ENCODE measurements at places on chromosomes 2 and 18. TPM values are rescaled to one million over a fixed set of nuclear protein-coding genes. Genes with fewer than 3 reads are reported as not detected.
A peak's percentile ranks its signal among the peaks of the same experiment; 100 is the strongest.

The GALNT3 gene
- 0.39 TPM for total RNA-seq

The KRCC1 gene
- 26.6 TPM for total RNA-seq

The ITGA4 gene
- total RNA-seq = 0.28 TPM

The VWC2L gene
- total RNA-seq = 0.11 TPM

The SIX2 gene
- 0.89 TPM for total RNA-seq

The CPS1 gene
- 139 TPM for total RNA-seq

The ALPP gene
- not detected for total RNA-seq

The CD8A gene
- 0.07 TPM for total RNA-seq

The MGAT4A gene
- total RNA-seq = 3.6 TPM

- peaks cover 29% of the 10 kb centered on the region for H3K4me1 ChIP-seq
- H3K4me3 ChIP-seq = no peak overlapping the region
- H3K27me3 ChIP-seq = no peaks in the 10 kb centered on the region
- no peak for DNase-seq
- peak overlapping the region; percentile 49 for H3K27ac ChIP-seq
These were observed 464.9 kb downstream of the CDH2 start for GRCh38 chr18:27712066-27712465.

DNA sequence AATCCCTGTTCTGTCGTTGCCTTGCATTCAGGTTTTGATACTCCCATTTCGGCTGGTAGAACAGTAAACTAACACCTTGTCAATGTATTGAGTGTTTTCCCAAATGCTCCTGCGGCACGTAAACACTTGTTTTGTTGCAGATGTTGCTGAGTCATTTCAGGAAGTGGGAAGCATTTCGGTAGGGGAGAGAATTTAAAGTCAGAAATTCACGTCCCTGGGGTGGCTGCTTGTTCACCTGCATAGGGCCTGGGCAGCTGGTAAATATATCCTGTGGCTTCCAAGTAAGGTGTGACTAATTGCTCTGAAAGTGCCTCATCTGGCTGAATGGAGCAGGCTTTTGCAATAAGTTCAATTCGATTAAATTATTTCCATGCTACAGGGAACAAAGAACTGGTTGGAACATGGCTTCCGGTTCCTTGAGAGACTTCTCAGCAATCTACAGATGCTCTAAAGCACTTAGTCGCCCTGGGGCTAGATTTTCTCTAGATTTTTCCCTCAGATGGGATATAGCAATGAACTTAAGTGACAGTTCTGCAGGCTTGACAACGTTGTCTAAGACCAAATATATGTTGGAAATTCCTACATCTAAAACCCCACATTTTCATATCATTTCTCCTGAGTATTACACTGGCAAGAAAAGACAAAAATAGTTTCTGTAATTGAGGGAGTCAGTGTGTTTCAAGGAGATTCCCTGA lies 5.2 kb downstream of the GALR1 start:
- no peak overlapping the region for H3K4me3 ChIP-seq
- no peaks in the 10 kb centered on the region for H3K4me1 ChIP-seq
- no peak for DNase-seq

DNA sequence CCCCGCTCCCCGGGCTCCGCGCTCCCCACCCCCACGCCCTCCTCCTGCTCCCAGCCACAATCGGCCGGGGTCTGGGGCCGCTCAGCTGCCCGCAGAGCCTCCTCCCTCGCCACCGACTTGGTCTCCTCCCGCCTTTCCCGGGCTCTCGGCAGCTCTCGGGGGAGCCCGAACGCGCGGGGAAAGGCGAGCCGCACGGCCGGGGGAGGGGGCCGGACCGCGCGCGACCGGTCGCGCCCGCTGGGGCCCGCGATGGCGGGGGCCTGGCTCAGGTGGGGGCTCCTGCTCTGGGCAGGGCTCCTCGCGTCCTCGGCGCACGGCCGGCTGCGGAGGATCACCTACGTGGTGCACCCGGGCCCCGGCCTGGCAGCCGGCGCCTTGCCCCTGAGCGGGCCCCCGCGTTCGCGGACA lies 327 bp downstream of the LTBP1 start:
- H3K36me3 ChIP-seq = peaks cover 7% of the 10 kb centered on the region
- H3K4me3 ChIP-seq = peak overlapping the region; percentile 88
- H3K4me1 ChIP-seq = peaks cover 31% of the 10 kb centered on the region
- no peaks in the 10 kb centered on the region for H3K27me3 ChIP-seq
- peak overlapping the region; percentile 96 for H3K27ac ChIP-seq

DNA sequence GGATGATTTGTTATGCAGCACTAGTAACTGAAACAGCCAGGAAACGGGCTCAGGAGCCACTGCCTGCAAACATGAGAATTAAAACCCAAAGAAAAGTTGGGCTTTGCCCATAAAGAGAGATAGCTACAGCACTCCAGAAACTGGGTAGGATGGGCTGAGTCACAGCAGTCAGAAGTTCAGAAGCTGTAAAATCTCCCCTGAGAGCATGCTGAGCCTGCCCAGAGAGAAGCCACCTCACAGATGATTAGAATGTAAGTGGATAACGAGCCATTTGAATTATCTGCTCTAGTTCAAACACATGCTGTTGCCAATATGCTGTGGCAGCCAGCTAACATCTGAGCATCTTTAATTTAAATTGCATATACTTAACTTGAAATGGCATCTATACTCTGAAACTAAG lies 388.1 kb upstream of the ACVR2A start:
- DNase-seq = no peak
- no peaks in the 10 kb centered on the region for H3K36me3 ChIP-seq
- H3K27me3 ChIP-seq = peaks cover 91% of the 10 kb centered on the region
- H3K4me3 ChIP-seq = no peak overlapping the region
- no peaks in the 10 kb centered on the region for H3K4me1 ChIP-seq

- H3K27ac ChIP-seq = no peak overlapping the region
- no peaks in the 10 kb centered on the region for H3K4me1 ChIP-seq
- no peak overlapping the region for H3K4me3 ChIP-seq
- no peak for DNase-seq
- no peaks in the 10 kb centered on the region for H3K36me3 ChIP-seq
- H3K27me3 ChIP-seq = no peaks in the 10 kb centered on the region
These were observed 197.6 kb downstream of the NDUFA10 start for GRCh38 chr2:239827523-239827890.

DNA sequence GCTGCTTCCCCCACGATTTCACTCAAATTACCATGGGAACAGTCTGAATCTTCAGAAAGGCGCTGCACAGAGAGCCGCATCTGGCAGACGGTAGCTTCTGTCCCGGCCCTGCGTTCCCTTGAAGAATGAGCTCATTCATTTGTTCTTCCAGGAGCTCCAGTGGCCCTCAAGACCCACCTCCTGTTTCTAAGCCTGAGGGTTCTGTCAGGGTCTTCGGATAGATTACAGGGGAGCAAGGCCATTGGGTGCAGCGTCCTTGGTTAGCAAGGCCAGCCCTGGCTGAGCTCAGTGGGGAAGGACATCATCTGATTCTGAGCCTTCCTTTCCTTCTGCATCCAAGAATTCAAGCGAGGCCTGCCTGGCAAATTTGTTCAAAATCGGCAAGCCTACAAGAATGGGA lies 111.9 kb downstream of the PDCL3 start:
- peaks cover 8% of the 10 kb centered on the region for H3K4me1 ChIP-seq
- no peaks in the 10 kb centered on the region for H3K36me3 ChIP-seq
- no peak overlapping the region for H3K27ac ChIP-seq
- H3K4me3 ChIP-seq = no peak overlapping the region
- no peaks in the 10 kb centered on the region for H3K27me3 ChIP-seq

- no peaks in the 10 kb centered on the region for H3K4me1 ChIP-seq
- peak overlapping the region; percentile 3 for H3K27ac ChIP-seq
- no peak overlapping the region for H3K4me3 ChIP-seq
- H3K36me3 ChIP-seq = no peaks in the 10 kb centered on the region
- no peaks in the 10 kb centered on the region for H3K27me3 ChIP-seq
These were observed 104.6 kb upstream of the COL3A1 start for GRCh38 chr2:188869550-188869949.

- no peaks in the 10 kb centered on the region for H3K36me3 ChIP-seq
- H3K27me3 ChIP-seq = peaks cover 2% of the 10 kb centered on the region
- no peaks in the 10 kb centered on the region for H3K4me1 ChIP-seq
- DNase-seq = no peak
These were observed 659.2 kb upstream of the RAB6C start for GRCh38 chr2:129320288-129320687.

- no peaks in the 10 kb centered on the region for H3K36me3 ChIP-seq
- H3K4me3 ChIP-seq = no peak overlapping the region
- H3K27ac ChIP-seq = no peak overlapping the region
- DNase-seq = peak; percentile 57
- no peaks in the 10 kb centered on the region for H3K27me3 ChIP-seq
These were observed 308.3 kb upstream of the SLC8A1 start for GRCh38 chr2:40760071-40760666.

DNA sequence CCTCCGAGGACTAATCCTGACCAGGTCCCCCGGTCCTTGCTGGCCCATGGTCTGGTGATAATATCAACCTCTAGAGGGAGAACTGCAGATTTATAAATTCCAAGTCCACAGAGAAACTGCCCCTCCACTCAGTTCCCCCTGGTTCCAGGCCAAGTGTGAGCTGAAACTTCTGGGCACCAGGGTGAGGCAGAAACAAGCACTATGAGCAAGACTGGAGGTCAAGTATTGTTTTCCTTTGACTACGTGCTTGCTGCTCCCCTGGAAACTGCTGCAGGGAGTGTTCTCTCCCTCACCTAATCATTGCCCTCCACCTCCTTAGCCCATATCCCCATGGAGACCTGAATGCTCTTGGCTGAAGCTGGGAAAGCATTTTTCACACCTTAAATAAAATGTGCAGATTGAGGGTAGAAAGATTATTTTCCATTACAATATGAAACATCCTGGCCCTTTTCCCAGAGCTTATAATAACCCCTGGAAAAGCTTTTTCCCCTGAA lies 135.2 kb downstream of the RDH14 start:
- H3K4me1 ChIP-seq = peaks cover 16% of the 10 kb centered on the region
- DNase-seq = no peak
- no peaks in the 10 kb centered on the region for H3K36me3 ChIP-seq
- H3K4me3 ChIP-seq = no peak overlapping the region
- H3K27ac ChIP-seq = no peak overlapping the region

DNA sequence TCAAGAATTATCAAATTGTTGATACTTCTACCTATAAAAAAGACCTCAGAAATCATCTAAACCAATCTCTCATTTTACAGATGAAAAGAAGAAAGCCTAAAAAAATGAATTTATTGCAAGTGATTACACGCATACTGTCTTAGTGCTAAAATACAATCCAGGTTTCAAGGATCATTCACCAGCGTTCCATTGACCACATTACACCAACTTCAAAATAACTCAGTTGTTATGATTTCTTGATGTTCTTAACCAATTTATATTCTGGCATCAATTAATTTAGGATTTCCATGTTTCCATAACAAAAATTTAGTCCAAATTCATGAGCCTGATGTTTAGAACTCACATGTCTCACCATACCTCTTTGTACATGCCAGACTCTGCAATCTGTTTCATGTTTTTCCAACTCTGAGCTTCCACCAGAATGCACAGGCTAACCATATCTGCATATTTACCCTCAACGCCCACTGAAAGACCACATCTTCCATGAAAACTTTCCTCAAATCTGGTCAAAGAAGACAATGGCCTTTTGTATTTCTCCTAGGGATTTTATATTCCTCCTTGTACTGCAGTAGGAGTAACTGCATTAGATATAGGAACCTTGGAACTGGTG lies 2.1 kb upstream of the INSIG2 start:
- no peaks in the 10 kb centered on the region for H3K36me3 ChIP-seq
- H3K4me3 ChIP-seq = no peak overlapping the region
- peaks cover 10% of the 10 kb centered on the region for H3K4me1 ChIP-seq

DNA sequence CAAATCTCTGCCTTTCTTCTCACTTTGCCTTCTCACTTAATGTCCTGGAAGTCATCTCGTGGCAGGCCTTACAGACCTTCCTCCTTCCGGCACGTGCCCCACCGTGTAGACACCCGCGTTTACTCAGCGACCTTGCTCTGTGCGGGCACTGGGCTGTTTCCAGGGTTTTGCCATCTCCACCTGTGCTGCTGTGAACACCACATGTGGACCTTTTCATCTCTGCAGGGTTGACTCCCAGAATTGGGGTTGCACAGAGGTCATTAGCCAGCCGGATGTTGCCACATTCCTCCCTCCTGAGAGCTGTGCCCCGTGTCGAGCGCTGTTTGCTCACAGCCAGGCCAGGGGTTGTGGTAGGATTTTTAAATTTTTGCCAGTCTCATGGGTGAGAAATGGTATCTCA lies 25.4 kb downstream of the KCNG2 start:
- H3K4me1 ChIP-seq = no peaks in the 10 kb centered on the region
- H3K27ac ChIP-seq = no peak overlapping the region
- H3K4me3 ChIP-seq = no peak overlapping the region
- no peaks in the 10 kb centered on the region for H3K27me3 ChIP-seq
- no peaks in the 10 kb centered on the region for H3K36me3 ChIP-seq
- DNase-seq = no peak

- H3K27me3 ChIP-seq = no peaks in the 10 kb centered on the region
- no peak for DNase-seq
- no peak overlapping the region for H3K4me3 ChIP-seq
- no peak overlapping the region for H3K27ac ChIP-seq
- no peaks in the 10 kb centered on the region for H3K36me3 ChIP-seq
These were observed 194.6 kb downstream of the METTL4 start for GRCh38 chr18:2376707-2377106.

GRCh38 chr2:177545143-177545542 lies 152.6 kb downstream of the AGPS start:
- no peak for DNase-seq
- no peaks in the 10 kb centered on the region for H3K27me3 ChIP-seq
- peaks cover 13% of the 10 kb centered on the region for H3K4me1 ChIP-seq
- H3K27ac ChIP-seq = no peak overlapping the region
- H3K36me3 ChIP-seq = no peaks in the 10 kb centered on the region
- no peak overlapping the region for H3K4me3 ChIP-seq

DNA sequence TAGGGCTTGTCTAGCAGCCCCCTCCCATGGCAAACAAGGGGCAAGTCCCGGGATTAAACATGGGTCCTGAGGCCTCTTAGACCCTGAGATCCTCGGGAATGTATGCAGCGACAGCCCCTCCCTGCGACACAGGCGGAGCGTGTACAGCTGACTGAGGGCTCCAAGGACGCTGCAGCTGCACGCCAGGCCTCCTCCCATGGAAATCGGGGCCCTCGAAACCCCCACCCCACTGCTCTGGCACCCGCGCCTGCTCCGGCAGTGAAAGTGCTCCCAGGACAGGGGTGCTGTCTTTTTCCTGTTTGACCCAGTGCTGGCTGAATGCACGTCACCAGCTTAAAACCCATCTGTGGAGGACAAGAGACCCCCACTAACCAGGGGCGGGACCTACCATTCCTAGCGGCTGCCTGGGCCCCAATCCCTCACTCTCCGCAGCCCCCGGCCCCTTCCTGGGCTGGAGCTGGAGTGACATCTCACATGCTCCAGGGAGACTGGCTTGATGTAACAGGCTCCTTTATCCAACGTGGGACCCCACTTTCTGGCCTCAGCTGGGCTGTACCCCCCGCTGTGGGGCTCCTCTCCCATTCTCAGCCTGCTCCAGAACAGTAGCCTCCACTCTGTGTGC lies 247.7 kb downstream of the TWIST2 start:
- DNase-seq = no peak
- H3K27ac ChIP-seq = no peak overlapping the region
- no peak overlapping the region for H3K4me3 ChIP-seq
- H3K27me3 ChIP-seq = no peaks in the 10 kb centered on the region
- H3K36me3 ChIP-seq = no peaks in the 10 kb centered on the region
- H3K4me1 ChIP-seq = no peaks in the 10 kb centered on the region

All from cardiac muscle cell (in vitro differentiated cells and primary cell).